ENCODE measurements at places on chromosomes 5 and 9.
A peak's percentile ranks its signal among the peaks of the same experiment; 100 is the strongest.

- no peak for DNase-seq
These were observed 82.7 kb downstream of the ATP10B start for GRCh38 chr5:160769301-160769700.

DNA sequence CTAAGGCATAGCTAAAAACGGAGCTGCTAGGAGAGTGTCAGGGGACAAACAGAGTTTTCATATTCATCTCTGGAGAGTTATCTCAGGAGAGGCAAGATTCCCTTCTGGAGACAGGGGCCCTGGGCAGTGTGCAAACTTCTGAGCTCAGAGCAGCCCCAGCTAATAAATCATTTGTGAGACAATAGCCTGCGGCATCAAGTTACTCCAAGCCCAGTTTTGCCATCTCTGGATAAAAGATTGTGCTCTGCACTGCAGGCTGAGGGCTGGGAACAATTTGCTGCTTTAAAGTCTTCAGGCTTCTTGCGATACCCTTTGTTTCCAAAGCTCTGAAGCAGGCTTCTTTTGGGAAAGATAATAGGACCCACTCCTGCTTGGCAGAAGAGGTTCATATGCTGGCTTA, 164.3 kb upstream of the BRINP1 start:
- DNase-seq = peak; percentile 2

- no peak for DNase-seq
These were observed 15.3 kb upstream of the NOL6 start for GRCh38 chr9:33489066-33489465.

DNA sequence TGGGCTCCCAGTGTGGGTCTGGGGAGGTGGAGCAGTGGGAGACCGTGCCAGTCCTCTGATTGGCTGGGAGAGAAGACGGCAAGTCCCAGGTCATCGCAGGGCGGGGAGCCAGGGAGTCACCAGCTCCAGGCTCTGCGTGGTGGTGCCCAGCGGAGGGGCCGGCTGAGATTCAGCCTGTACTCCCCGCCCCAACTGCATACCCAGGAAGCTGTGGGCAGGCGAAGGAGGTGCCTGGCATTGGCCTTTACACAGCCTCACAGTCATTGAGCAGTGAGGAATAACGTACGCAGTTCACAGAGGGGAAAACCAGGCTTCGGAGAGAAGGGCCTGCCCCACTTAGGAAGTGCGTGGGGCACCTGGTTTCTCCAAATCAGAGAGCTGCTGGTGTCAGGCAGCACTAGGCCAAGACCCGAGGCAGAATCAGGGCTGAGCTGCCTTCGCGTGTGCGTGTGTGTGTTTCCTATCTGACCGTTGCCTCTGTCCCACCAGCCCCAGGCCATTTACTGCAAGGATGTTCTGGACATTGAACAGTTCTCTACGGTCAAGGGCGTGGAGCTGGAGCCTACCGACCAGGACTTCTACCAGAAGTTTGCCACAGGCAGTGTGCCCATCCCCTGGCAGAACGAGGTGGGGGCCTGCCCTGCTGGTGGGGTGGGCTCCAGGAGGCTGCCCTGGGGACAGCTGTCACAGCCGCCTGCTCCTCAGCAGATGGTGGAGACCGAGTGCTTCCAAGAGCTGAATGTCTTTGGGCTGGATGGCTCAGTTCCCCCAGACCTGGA, 6.2 kb upstream of the PRR7 start:
- DNase-seq = no peak

DNA sequence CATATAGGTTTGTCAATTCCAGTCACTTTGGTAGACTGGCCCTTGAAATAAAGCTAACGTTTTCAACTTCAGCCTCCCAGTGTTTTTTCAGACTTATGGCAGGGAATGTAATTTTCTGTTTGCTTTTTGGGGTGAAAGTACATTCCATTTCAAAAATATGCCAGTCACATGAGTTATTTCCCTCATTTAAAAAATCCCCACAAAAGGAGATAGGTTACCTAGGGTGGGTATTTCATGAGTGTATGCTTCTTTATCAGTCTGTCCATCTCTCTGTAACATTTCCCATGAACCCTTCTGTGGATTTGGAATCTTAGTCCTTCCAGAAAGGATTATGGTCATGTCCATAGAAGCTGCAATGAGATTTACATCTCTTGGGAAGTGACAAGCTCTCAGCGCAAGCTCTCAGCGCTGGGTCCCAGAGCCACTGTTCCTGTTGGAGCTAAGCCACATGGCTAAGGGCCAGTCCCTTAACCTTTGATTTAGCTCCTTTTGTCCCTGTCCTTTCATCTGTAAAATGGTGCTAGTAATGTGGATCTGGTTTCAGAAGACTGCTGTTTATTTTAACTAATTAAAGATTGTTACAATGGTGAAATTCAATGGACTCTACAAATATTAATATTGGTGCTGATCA, 294.9 kb downstream of the NR3C1 start:
- no peak for DNase-seq

- no peak for DNase-seq
These were observed 35.2 kb downstream of the YIPF5 start for GRCh38 chr5:144135113-144135762.

DNA sequence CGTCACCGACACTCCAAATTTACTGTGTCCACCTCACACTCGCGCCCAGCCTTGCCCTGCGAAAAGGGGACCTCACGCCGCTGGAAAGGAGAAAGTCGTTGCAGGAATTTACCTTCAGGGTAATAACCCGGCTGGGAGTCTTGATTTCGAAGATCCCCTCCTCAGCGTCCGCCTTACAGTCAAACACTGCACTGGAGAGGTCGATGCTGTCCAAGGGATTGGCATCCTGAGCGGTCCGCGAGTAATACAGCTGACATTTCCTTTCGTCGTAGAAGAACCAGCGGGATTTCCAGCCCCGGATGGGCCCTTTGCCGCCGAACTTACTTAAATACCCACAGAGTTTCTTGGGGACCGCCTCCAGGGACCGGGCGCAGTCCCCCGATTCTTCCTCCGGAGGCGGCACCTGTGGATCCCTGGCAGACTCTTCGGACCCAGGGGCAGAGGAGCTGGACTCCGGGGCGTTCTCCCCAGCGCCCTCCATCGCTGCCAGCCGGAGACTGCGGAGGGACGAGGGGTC, 330 bp downstream of the TBC1D2 start:
- DNase-seq = no peak

DNA sequence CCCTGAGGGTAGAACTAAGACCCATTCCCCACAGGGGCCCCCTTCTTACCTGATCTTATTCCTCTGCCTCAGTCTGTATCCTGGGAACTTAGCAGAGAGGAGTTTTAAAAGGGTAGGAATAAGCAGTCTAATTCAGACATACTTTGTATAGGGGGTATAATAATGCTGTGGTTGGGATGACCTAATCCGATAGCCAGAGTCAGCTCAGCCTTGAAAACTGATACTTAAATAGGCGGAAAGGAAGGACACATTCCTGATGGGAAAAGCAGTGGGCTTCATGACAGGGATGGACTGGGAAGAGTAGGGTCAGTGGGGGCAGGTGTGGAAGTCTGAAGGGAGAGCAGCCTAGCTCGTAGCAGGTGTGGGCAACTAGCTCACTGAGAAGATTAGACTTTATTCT, 52.2 kb upstream of the TESK1 start:
- DNase-seq = no peak

GRCh38 chr9:117561761-117562160, 142.4 kb upstream of the TLR4 start:
- DNase-seq = no peak

DNA sequence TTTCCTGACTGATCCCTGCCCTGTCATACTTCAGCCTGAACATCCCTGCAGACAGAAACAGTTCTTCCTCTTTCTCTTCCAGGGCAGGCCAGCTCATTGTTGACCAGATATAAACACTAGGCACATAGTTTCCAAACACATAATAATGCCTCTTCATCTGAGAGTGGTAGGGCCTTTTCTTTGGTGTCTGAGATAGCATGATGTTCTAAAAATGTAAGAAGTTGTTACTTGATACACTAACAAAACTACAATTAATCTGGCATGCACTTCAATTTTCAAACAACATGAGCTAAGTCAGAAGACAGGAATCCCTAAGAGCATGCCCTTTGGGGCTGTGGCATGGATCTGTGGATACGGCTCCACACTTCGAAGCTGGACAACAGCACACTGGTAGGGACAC, 246.6 kb downstream of the SPOCK1 start:
- no peak for DNase-seq

GRCh38 chr9:109119439-109120203, at the start of gene TMEM245:
Gene TMEM245, minus strand, starts transcription at chr9:109119947. Its CDS starts 34 bp downstream, at chr9:109119913.
- DNase-seq = peak; percentile 99

GRCh38 chr5:131496400-131496713, 138.7 kb downstream of the RAPGEF6 start:
- DNase-seq = no peak

DNA sequence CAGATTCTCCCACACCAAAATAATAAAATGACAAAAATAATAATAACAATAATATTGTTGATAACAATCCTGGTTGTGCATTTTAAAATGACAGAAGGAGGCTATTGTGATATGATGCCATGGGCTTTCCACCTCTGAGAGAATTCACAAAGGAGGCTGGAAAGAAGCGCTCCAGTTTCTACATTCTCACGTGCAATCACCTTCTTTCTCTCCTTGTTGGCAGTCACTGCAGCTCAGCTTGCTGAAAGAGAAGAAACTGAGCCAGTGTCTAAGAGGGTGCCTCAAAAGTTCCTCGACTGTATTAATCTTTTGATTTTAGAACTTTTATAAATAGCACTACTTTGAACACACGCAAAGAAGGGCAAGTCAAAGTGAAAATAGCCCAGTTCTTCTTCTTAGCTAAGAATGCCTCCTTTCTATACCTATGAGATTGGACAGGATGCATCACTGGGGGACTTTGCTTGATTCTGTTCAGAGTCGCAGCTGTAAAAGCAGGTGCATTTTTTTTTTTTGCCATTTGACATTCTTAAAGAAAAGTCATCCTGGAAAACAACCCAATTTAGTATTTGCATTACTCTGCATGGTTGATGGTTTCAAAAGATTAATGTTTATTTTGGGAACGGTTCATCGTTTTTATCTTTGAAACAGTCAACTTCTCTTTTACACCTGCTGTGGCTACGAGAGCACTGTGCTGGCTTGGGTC, 12.4 kb upstream of the SUB1 start:
- no peak for DNase-seq

- peak; percentile 74 for DNase-seq
These were observed 150.9 kb downstream of the ADGRV1 start for GRCh38 chr5:90709323-90710155.

- no peak for DNase-seq
These were observed 138.8 kb downstream of the HSD17B3 start for GRCh38 chr9:96163161-96163560.

DNA sequence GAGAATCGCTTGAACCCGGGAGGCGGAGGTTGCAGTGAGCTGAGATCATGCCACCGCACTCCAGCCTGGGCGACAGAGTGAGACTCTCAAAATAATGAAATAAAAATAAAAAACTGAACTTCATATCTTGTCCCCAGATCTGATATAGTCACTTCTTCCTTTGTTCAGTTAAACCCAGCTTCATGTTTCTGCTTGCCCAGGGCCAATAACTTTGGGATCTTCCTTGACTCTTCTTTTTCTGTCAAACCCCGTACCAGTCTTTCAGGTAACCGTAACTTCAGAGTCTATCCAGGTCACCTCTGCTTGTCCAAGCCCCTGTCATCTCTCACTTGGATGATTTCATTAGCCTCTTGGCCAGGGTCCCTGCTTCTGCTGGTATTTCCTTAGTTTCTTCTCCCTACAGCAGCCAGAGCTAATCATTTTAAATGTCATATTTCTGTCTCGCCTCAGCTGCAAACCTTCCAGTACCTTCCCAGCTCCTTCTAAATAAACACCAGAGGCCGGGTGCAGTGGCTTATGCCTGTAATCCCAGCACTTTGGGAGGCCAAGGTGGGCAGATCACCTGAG, 19.7 kb upstream of the ABL1 start:
- no peak for DNase-seq

DNA sequence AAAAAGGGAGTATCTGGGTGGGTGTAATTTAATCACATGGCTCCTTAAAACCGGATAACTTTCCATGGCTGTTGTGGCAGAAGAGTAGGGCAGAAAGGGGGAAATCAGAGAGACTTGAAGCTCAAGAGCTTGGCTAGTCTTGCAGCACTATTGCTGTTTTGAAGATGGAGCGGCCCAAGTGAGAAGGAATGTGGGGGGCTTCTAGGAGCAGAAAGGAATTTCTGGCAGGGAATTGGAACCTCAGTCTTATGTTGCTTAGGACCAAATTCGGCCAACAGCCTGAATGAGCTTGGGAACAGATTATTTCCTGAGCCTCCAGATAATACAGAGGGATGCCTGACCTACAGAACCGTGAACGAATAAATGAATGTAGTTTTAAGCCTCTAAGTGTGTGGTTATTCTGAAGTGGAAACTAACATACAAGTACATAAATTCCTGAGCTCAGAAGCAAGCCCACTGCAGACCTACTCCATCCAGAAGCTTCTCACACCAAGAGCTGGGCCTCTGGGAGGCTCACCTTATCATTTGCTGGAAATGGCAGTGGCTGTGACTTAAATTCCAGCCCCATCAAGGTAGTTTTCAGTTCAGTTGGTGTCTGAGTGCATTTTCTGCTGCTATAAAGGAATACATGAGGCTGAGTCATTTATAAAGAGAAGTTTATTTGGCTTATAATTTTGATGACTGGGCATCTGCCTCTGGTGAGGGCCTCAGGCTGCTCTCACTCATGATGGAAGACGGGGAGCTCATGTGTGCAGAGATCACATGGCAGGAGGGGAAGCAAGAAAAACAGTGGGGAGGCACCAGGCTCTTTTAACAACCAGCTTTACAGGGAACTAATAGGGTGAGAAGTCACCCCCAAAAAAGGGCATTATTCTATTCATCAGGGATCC, 15.3 kb upstream of the TMEM174 start:
- no peak for DNase-seq

- DNase-seq = peak; percentile 65
These were observed 18.4 kb upstream of the ERCC6L2 start for GRCh38 chr9:95857124-95857523.

- DNase-seq = no peak
These were observed 168.4 kb downstream of the CCDC192 start for GRCh38 chr5:127871503-127872153.

DNA sequence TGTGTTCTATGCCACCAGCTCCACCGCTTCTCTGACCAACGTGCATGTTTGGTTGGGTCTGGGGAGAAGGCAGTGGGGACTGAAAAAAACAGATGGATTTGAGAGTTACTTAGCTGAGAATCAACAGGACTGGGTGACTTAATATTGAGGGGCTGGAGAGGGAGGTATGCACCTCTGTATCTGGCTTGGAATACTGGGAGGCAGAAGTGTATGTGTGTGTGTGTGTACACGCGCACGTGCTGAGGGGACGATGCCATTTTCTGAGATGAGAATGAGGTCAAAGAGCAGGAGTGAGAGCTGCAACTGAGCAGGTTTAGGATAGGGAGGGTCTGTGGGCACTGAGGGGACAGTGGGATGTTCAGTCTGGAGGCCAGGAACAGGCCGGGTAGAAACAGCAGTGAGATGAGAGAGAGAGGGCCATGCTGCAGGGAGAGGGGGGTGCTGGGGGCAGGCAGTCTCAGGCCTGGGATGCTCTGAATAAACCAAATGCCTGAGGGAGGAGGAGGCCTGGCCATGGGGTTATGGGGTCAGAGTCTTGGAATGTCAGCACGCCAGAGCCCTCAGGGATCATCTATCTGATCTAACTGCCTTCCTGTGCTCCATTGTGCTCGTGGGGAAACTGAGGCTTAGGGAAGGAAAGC, 14.0 kb downstream of the PDGFRB start:
- DNase-seq = no peak

- DNase-seq = no peak
These were observed 25.2 kb upstream of the PLAC8L1 start for GRCh38 chr5:146130440-146131045.

All from HAP-1 (cell line).